Stimulated activated CD4-positive, alpha-beta T cell treated with anti-CD3 and anti-CD28 coated beads, Interleukin-12 subunit alpha, Interleukin-12 subunit beta, amount 100 ng/mL, for 4 hours (primary cell): ENCODE measurements at places on chromosomes 2 and 18.

DNA sequence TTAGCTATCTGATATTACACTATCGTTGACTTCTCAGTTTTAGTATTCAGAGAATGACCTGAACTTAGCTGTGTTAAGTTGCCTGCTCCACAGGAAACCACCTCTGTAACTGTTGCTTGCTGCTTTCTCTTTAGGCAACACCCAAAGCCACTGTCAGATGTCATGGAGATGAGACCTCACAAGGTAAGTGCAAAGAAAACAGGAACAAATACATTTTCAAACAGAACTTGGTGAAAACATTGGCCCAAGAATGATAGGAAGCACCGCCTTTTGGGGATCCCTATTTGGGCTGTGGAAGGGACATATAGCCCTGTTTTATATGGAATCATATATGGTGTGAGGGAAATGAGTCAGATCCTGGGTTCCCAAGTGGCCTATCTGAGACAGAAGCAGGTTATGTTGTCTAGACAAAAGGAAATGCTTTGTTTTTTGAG lies 143.4 kb downstream of the UBE2E3 start:
- DNase-seq = no peak

- no peak for DNase-seq
Observed at GRCh38 chr2:224155896-224156295, 116.8 kb upstream of the SERPINE2 start.

DNA sequence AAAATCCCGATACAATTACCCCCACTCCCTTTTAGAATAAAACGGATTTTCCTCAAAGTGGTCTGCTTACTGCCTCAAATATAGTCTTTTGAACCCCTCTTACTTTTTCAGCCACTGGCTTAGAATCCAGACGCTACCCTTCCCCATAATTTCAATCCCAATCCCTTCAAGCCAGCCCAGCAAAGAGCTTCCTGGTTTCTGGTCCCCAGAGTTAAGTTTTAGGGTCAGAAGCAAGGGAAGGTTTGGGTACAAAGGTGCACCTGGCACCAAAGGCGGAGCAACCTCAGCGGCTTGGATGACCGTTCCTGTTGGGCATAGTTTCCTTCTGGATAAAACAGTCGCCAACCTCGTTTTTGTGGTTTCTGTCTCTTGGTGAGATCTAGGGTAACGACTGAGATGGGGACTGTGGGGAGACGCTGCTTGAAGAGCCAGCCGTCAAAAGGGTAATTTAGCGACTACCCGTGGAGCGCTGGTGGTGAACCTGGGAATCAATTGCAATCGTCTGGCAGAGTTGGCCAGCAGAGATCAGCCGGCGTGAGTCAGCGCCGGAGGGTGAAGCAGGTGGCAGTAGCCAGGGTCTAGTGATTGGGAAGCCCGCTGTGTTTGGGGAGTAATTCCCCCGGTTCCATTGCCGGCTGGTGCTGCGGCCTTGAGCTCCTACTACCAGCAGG lies 1.6 kb downstream of the FEV start:
- no peak for DNase-seq

DNA sequence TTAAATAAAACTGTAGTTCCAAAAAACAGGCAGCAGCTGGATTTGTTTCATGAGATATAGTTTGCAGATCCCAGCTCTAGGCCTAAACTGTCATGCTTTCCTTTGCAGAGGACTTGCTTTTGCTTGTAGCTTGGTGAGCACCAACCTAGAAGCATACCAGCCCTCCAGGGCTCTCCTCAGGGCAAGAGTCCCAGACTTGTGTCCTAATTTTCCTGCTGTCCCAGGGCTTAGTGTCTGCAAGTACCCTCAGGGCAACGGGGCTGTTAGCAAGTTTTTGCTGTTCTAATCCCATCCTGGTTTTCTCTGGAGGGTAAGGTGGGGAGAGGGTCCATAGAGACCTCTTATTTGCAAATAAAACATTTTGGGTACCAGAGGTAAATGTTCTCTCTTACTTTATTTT lies 59.5 kb downstream of the TMEM17 start:
- DNase-seq = no peak

DNA sequence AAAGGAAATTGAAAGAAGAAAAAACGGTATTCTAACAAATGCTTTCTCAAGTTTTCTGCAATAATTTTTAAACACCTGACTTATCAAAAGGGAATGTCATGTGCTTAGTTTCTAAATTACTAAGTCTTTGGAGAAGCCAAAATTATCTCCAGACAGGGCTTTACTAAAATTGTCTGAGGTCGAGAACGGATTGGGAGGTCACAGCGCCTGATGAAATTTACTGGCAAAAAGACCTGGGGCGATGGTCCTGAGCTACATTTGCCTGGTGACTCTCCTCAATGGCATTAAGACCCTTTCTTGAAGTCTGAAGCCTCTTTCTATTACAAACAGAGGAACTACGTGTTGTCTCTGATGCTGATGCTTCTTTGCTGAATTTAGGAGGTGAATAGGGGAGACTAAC lies 291.8 kb upstream of the SESTD1 start:
- no peak for DNase-seq

- no peak for DNase-seq
Observed at GRCh38 chr18:42683094-42683493, 432.4 kb downstream of the RIT2 start.

DNA sequence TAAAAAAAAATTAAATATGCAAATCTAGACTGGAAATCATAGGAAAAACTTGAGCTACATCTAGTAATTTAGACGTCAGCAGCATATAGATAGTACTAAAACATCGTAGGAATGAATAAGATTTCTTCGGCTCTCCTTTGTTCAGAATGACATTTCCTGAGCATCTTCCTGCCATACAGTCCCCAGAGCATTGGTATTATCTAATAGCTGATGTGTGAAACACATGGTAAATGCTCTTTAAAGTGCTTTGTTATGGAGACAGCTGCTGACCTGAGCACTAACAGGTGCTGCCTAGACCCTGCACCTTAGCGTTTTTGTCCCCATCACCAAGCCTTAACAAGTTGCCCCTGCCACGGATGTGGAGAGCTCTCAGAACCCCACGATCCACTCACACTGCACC lies 692.3 kb upstream of the PIK3C3 start:
- DNase-seq = no peak

DNA sequence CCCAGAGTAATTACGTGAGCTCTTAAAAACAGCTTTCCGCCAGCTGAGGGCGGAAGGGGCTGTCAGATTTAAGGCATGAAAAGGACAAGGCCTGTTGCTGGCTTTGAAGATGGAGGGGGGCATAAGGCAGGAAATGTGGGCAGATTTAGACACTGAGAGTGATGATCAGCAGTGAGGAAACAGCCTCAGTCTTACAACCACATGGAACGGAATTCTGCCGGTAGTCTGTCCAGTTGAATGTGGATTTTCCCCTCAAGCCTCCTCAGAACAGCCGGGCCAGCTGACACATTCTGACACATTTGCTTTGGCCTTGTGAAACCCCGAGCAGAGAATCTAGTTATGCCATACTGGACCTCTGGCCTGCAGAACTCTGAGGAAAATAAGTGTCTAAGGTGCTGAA lies 16.6 kb downstream of the POLE4 start:
- DNase-seq = no peak

GRCh38 chr2:178819992-178820391 lies 12.8 kb upstream of the TTN start:
- DNase-seq = no peak

- no peak for DNase-seq
Observed at GRCh38 chr2:20669562-20670314, 2.8 kb downstream of the GDF7 start.

- no peak for DNase-seq
Observed at GRCh38 chr2:240503848-240504247, 53.9 kb downstream of the ANKMY1 start.
